Esophagus muscularis mucosa (tissue), 4 donors: ENCODE measurements at places on chromosomes 12 and 14. TPM values are rescaled to one million over a fixed set of nuclear protein-coding genes. Genes with fewer than 3 reads are reported as not detected.
A peak's percentile ranks its signal among the peaks of the same experiment; 100 is the strongest.

DNA sequence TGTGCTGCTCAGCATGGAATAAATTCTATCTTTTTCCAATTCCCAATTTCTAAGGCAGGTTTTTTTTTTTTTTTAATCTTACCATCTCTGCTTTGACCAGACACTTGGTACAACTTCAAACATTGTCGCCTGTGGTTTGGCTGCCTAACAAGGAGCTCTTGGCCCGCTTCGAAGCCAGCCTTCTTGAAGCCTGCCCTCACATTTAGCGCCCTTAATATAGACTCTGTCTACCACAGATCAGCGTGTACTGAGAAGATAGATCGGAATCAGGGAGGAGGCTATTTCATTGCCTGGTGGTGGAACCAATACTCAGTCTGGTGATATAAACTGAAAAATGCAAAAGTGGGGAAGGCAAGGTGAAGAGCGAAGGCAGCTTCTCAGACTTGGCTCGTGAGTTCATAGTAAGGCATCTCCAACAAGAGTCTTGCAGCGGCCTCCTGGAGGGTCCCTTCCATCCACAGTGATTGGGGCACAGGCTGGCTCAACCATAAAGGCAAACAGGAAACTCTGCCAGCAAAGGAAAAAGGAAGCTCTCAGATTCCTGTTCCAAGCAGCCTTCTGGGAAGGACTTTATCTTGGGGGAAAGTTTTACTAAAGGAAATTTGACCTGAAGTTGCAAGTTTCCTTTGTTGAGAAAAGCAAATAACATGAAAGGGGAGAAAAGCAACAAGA is 103.2 kb upstream of the BCL2L14 start:
- DNase-seq: no peak
- H3K36me3 ChIP-seq: no peaks in the 10 kb centered on the region
- no peak overlapping the region for H3K27ac ChIP-seq

GRCh38 chr12:46154221-46154985 is 114.4 kb downstream of the SLC38A1 start:
- H3K27ac ChIP-seq: peak overlapping the region; percentile 18
- no peak for DNase-seq
- peaks cover 53% of the 10 kb centered on the region for H3K4me1 ChIP-seq
- no peaks in the 10 kb centered on the region for H3K36me3 ChIP-seq
- no peak overlapping the region for H3K4me3 ChIP-seq

Gene TMEM263
- total RNA-seq: 31.1 TPM

DNA sequence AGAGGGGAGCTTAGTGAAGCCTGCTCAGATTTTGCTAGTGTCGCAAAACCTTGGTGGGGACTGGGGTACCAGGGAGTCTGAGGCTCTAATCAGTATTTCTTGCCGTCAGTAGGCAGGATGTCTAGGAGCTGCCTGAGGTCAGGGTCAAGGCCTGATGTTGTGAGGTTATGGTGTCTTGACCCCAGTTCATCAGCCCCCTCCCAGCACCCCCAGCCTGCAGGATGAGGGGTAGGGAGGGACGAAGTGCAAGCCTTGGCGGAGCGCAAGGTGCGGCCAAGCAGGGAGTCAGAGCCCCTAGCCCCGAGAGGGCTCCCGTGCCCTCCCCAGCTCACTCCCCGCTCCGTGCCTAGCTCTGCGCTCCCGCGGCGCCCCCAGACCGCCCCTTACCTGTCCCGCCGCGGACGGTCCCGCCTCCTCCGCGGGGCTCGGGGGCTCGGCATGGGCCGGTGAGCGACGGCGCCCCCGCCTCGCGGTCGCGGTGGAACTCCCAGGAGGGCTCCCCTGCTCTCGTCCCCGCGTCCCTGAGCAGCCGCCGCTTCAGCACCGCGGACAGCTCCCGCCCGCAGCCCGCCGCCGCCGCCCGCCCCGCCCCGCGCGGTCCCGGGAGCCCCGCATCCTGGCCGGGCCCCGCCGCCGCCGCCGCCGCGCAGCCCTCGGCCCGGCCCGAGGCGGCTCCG is 347 bp downstream of the SYNDIG1L start:
- H3K4me3 ChIP-seq: peak overlapping the region; percentile 44
- H3K27ac ChIP-seq: no peak overlapping the region
- no peaks in the 10 kb centered on the region for H3K27me3 ChIP-seq
- no peaks in the 10 kb centered on the region for H3K36me3 ChIP-seq
- DNase-seq: no peak
- H3K4me1 ChIP-seq: peaks cover 9% of the 10 kb centered on the region

DNA sequence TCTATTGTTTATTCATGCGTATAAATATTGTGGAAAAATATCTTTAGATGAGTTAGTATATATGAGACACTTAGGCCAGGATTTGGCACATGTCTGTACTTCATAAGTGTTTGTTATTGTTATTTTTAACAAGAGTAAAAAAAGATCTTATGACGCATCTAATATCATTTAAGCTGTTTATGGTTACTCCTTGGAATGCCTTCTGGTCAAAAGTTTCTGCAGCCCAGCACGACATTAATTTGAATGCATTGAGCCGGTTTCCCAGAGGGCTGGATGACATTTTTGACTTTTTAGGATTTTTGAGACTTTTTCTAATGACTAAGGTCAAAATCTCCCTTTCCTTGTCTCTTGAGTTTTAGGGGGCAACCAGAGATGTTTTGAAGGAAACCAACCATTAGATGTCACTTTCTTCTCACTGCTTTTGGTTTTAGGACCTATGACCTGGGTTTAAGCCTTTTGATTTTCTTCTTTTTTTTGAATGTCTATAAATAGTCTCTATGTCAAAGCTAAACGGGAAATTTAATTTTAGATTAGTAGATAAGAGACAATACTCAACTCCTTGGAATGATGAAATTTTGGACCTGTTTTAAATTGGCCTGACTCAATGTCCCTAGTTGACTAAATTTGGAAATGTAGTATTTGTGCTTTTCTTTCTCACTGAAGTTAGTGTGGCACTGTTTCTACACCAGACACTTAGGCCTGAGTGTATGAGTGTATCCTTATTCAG is 215.5 kb downstream of the AEBP2 start:
- no peak overlapping the region for H3K4me3 ChIP-seq
- peaks cover 17% of the 10 kb centered on the region for H3K4me1 ChIP-seq
- no peak for DNase-seq
- peak overlapping the region; percentile 39 for H3K27ac ChIP-seq

- no peak overlapping the region for H3K4me3 ChIP-seq
- no peaks in the 10 kb centered on the region for H3K27me3 ChIP-seq
- DNase-seq: no peak
- no peak overlapping the region for H3K27ac ChIP-seq
Observed at GRCh38 chr14:50985859-50986331, 41.6 kb upstream of the PYGL start.

GRCh38 chr12:27005495-27005894 is 8.7 kb downstream of the TM7SF3 start:
- H3K27me3 ChIP-seq: no peaks in the 10 kb centered on the region
- H3K36me3 ChIP-seq: no peaks in the 10 kb centered on the region
- DNase-seq: no peak
- peaks cover 43% of the 10 kb centered on the region for H3K4me1 ChIP-seq
- no peak overlapping the region for H3K27ac ChIP-seq

DNA sequence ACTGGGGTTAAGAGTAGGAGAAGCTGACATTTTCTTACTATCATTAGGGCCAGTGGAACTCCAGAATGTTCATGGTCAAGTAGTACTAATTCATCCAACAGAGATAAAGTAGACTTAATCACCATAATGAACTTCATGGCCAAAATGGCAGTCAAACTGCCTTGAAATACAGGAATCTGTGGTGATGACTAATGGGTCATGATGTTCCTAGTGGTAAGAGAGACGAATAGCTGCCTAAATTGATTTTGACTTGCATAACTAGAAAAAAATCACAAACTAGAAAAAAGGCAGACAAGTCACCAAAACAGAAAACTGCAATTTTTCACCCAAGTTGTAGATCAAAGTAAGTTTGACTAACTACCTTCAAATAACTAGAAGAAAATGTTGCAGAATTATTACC is 138.5 kb downstream of the MGAT4C start:
- H3K36me3 ChIP-seq: no peaks in the 10 kb centered on the region
- DNase-seq: no peak
- H3K27me3 ChIP-seq: no peaks in the 10 kb centered on the region
- H3K4me3 ChIP-seq: no peak overlapping the region
- no peak overlapping the region for H3K27ac ChIP-seq

DNA sequence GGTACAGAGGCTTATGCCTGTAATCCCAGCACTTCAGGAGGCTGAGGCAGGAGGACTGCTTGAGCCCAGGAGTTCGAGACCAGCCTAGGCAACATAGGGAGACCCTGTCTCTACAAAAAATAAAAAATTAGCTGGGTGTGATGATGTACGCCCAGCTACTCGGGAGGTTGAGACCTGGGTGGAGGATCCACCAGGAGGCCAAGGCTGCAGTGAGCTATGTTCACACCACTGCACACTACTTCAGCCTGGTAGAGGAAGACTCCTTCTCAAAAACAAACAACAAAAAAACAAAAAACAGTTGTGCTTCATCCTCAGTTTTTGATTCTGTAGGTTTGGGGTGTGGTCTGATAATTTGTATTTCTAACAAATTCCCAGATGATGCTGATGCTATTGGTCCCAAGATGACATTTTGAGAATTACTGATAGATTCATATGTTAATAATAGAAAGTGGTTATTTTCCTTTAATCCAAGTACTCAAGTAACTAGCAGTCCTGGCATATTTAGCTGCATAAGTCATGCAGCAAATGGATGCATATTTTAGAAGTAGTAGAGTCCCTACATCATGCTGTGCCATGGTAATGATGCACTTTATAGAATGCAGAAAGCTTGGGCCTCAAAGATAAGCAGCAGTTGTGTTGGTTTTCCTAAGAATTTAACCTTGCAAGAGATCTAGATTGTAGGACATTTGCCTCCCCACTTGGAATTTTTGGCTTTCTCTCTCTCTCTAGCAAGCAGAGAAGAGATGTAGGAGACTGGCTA is 76.1 kb upstream of the PAWR start:
- no peaks in the 10 kb centered on the region for H3K36me3 ChIP-seq
- H3K27ac ChIP-seq: no peak overlapping the region
- H3K4me1 ChIP-seq: peaks cover 34% of the 10 kb centered on the region
- no peak overlapping the region for H3K4me3 ChIP-seq

DNA sequence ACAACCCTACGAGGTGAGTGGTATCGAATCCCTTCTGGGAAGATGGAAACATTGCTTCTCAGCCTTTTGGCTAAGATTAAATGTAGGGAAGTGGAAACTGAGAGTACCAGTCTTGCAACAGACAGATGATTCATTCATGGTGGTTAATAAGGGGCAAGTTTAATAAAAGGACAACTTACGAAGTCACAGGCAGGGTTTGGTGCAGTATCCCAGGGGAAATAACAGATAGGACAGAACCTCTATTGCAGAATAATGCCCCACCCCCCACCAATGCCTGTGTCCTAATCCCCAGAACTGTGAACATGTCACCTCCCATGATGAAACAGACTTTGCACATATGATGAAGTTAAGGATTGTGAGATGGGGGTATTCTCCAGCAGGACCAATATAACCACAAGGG is 212.5 kb downstream of the TBX5 start:
- H3K27me3 ChIP-seq: no peaks in the 10 kb centered on the region
- H3K36me3 ChIP-seq: no peaks in the 10 kb centered on the region
- no peaks in the 10 kb centered on the region for H3K4me1 ChIP-seq
- H3K4me3 ChIP-seq: no peak overlapping the region
- DNase-seq: no peak
- H3K27ac ChIP-seq: no peak overlapping the region

Gene A2ML1
- total RNA-seq: not detected

GRCh38 chr12:20212658-20213555 is 155.4 kb upstream of the PDE3A start:
- H3K36me3 ChIP-seq: no peaks in the 10 kb centered on the region
- peak overlapping the region; percentile 75 for H3K27ac ChIP-seq
- DNase-seq: no peak
- H3K4me1 ChIP-seq: peaks cover 41% of the 10 kb centered on the region
- H3K4me3 ChIP-seq: peak overlapping the region; percentile 38
- no peaks in the 10 kb centered on the region for H3K27me3 ChIP-seq

Gene CYP27B1
- 0.66 TPM for total RNA-seq

DNA sequence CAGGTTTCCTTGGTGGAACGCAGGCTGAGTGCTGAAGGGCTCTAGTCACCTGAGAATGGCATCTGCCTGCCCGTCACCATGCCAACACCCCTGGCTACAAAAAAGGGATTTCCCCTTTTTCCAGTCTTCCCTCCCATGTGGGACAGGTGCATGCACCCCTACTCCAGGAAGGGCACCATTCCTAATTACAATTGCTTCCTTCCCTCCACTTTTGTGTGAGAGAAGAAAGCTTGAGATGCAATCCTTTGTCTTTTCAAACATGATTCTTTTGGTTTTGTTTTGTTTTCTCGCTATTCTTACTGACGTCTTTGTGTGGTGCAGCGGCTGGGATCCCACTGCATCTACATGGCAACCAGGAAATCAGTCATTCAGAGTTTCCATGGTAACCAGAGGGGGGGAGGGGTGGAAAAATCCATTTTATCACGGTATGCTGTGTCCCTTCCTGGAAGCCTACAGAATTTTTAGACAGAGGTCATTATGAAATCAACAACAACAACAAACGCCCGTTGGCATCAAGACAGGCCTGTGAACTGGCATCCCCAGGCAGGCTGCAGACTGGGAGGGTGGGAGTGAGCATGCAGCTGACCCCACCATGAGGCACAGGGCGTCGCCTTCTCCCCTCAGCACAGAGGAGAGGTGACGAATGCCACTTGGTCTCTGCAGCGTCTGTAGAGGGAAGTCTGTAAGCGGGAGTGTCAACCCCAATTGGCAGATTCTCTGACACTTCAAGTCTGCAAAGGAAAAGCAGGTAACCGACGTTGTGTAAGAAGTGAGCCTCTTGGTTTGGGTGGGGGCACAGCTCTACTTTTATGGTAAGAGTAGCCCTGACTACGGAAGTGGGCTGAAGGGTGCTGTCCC is 13.6 kb upstream of the GNG2 start:
- no peaks in the 10 kb centered on the region for H3K4me1 ChIP-seq
- no peaks in the 10 kb centered on the region for H3K27me3 ChIP-seq
- no peaks in the 10 kb centered on the region for H3K36me3 ChIP-seq
- no peak for DNase-seq
- no peak overlapping the region for H3K4me3 ChIP-seq

Gene AQP6
- not detected for total RNA-seq

GRCh38 chr12:53485955-53486735 is 13.1 kb downstream of the MAP3K12 start:
- peaks cover 15% of the 10 kb centered on the region for H3K36me3 ChIP-seq
- peaks cover 13% of the 10 kb centered on the region for H3K4me1 ChIP-seq
- no peak overlapping the region for H3K4me3 ChIP-seq
- DNase-seq: no peak

DNA sequence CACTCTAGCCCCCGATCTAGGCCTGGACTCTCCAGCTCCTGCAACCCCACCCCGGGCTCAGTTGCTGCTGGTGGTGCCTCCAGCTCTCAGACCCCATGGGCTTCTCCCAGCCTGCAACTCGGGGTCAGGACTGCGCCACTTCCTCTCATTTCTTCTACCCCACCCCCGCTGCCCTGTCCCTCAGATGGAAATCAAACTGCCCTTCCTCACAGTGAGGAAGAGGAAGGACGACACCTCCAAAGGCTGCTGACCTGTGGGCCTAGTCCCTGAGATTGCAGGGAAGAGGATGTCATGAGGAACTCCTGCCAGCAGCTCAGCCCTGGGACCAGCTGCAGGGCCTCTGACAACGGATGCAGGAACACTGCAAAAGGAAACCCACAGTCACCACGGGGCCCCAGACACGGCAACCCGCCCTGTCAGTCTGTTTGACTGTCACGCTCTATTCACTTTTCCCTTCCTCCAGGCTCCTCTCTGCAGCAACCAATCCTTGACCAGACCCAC is 29.3 kb upstream of the PNMA1 start:
- no peak overlapping the region for H3K4me3 ChIP-seq
- H3K27me3 ChIP-seq: no peaks in the 10 kb centered on the region
- peak overlapping the region; percentile 85 for H3K27ac ChIP-seq
- no peak for DNase-seq
- peaks cover 99% of the 10 kb centered on the region for H3K4me1 ChIP-seq
